Lower leg skin (tissue), 4 donors: ENCODE measurements at places on chromosomes 7 and 10. TPM values are rescaled to one million over a fixed set of nuclear protein-coding genes. Genes with fewer than 3 reads are reported as not detected.

ARMS2 gene
- total RNA-seq: not detected

FAM221A gene
- 8.7 TPM for total RNA-seq

CTAGE8 gene
- 1.6 TPM for total RNA-seq

TET1 gene
- total RNA-seq: 1.1 TPM

CDHR3 gene
- 3.3 TPM for total RNA-seq

YWHAG gene
- total RNA-seq: 46.5 TPM

SAMD9 gene
- 4.7 TPM for total RNA-seq

ASZ1 gene
- total RNA-seq: not detected

ENKUR gene
- not detected for total RNA-seq

SMNDC1 gene
- total RNA-seq: 20.5 TPM

FFAR4 gene
- 0.75 TPM for total RNA-seq

CLEC2L gene
- total RNA-seq: not detected

RNF32 gene
- total RNA-seq: 4.2 TPM

BMS1 gene
- total RNA-seq: 17.1 TPM

OGDHL gene
- total RNA-seq: not detected

ACADSB gene
- 19.6 TPM for total RNA-seq

MKRN1 gene
- total RNA-seq: 85.5 TPM

SHH gene
- not detected for total RNA-seq

DDX50 gene
- total RNA-seq: 42.7 TPM

NUP205 gene
- total RNA-seq: 28.7 TPM

PRSS2 gene
- not detected for total RNA-seq

FUOM gene
- total RNA-seq: 15.8 TPM

PANK1 gene
- 36.3 TPM for total RNA-seq

RNF133 gene
- 0.16 TPM for total RNA-seq

GHRHR gene
- not detected for total RNA-seq

OR2A7 gene
- 11.2 TPM for total RNA-seq

KCNH2 gene
- 0.52 TPM for total RNA-seq

LIPK gene
- 20.6 TPM for total RNA-seq

MINDY3 gene
- total RNA-seq: 21.5 TPM

ZNF736 gene
- total RNA-seq: 20.7 TPM

C1QL3 gene
- total RNA-seq: not detected

RSPH10B2 gene
- total RNA-seq: not detected

TFPI2 gene
- total RNA-seq: 0.46 TPM

PPP1R3A gene
- not detected for total RNA-seq

C10orf71 gene
- not detected for total RNA-seq
